ENCODE measurements at places on chromosomes 13 and 19.

- no peak for DNase-seq
Observed at GRCh38 chr19:18425515-18426415, 6.6 kb downstream of the SSBP4 start.

GRCh38 chr13:36353001-36353400 is 6.8 kb upstream of the SPART start:
- DNase-seq: no peak

DNA sequence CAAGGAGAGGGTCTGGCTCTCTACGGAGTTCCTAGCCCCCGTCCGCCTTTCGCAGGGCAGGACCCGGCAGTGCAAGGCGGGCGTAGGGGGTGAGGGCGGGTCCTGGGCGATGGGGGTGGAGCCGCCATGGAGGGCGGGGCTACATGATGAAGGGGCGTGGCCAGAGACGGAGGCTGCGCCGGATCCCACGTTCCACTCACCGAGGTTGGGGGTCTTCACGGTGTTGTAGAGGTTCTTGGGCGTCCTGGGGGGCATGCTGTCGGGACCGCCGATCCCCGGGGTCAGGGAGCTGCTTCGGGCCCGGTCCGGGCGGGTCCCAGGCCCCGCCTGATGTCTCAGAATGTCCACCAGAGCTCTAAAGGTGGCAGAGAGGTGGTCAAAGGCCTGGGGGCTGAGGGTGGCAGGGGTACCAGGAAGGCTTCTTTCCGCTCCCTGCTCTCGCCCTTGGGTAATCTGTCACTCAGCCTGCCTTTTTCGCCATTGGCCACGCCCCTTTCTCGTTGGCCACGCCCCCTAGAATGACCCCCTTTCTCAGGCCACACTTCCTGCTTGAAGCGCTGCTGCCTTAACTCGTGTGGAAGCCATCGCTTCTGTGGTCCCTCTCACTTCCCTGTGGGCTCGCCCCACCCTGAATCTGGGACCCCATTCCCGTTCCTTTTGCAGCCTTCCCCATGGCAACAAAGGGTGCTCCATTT is 2.5 kb downstream of the SHISA7 start:
- DNase-seq: no peak

DNA sequence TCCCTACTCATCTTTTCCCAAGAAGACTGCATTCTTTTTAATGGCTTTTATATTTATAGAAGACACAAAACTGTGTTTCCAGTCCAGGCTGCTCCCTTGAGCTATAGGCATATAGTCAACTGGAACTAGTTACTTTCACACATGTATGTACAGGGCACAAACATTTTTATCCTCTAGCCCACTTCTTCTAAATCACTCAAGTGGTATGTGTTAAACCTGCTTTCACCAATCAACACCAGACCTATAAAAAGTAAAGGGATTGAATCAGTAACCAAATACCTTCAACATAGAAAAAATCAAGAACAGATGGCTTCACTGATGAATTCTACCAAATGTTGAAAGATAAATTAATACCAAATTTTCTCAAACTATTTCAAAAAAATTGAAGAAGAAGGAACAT is 584.2 kb upstream of the SLITRK1 start:
- DNase-seq: no peak

DNA sequence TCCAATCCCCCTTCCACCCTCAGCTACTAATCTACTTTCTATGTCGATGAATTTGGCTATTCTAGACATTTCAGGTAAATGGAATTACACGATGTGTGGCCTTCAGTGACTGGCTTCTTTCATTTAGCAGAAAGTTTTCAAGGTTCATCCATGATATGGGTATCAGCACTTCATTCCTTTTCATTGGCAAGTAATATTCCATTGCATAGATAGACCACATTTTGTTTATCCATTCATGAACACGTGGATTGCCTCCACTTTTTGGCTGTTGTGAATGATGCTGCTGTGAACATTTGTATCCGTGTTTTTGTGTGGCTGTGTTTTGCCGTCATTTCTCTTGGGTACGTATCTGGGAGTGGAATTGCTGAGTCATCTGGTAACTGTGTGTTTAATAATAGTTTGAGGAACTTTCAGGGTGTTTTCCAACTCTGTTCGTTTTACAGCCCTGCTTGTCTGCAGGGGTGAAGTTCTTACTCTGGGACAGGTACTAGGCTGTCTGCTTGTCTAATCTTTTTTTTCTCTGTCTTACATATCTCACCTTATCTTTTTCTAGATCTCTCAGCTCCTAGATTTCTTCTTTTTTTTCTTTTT is 32.5 kb downstream of the MARK4 start:
- DNase-seq: no peak

DNA sequence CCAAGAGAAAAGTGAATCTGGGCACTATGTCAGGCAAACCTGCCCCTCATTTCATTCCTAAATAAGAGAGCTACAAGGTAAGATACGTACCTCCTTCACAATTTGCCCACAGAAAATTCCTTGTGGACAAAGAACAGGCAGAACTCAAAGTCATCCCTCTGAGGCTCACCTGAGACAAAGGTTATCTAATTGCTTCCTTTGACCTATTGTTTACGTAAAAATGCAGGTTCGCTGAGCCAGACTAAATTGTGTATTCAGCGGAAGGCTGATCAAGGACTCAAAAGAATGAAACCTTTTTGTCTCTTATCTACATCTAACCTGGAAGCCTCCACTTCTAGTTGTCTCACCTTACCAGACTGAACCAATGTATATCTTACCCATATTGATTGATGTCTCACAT is 213.3 kb downstream of the POSTN start:
- DNase-seq: no peak

GRCh38 chr13:32136061-32136460 is 104.5 kb downstream of the FRY start:
- DNase-seq: no peak

DNA sequence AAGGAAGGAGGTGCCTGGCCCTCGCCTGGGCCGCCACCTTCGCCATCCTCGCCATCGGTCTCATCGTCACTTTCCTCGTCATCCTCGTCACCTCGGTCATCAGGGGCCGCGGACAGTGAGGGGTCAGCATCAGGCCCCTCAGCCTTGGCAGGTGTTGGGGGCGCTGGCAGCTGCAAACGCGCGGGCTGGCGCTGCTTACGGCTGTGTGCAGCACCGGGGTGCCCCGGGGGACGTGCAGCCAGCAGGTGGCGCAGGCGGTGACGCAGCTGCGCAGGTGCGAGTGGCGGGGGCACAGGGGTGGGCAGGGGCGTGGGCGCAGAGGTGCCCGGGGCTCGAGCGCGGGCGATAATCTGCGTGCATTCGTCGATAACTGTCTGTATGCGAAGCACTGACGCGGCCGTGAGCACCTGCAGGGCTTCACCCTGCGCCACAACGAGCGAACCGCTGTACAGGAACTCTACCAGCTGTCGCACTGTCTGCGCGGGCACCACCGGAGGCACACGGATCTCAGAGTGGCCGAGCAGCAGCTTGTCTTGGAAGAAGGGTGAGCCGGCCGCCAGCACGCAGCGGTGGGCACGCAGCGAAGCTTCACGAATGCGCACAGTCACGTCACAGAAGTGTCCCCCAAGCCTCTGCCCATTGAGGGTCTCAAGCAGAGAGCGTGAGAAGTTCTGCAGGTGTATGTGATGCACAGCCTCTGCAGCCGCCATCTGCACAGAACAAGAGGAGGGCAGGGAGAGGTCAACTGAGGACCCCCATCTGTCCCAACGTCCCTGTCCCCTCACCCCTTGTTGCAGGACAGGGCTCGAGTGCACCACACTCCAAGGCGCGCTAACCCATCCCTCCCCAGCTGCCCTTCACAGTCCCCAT is 2.4 kb downstream of the ZBTB45 start:
- DNase-seq: no peak

GRCh38 chr13:101596803-101597202 is 144.3 kb downstream of the ITGBL1 start:
- no peak for DNase-seq

- no peak for DNase-seq
Observed at GRCh38 chr13:99871249-99871898, 100.2 kb downstream of the ZIC5 start.

DNA sequence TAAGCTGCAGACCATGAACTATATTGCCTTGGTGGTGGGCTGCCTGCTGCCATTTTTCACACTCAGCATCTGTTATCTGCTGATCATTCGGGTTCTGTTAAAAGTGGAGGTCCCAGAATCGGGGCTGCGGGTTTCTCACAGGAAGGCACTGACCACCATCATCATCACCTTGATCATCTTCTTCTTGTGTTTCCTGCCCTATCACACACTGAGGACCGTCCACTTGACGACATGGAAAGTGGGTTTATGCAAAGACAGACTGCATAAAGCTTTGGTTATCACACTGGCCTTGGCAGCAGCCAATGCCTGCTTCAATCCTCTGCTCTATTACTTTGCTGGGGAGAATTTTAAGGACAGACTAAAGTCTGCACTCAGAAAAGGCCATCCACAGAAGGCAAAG is 53.7 kb downstream of the CYSLTR2 start:
- DNase-seq: no peak

DNA sequence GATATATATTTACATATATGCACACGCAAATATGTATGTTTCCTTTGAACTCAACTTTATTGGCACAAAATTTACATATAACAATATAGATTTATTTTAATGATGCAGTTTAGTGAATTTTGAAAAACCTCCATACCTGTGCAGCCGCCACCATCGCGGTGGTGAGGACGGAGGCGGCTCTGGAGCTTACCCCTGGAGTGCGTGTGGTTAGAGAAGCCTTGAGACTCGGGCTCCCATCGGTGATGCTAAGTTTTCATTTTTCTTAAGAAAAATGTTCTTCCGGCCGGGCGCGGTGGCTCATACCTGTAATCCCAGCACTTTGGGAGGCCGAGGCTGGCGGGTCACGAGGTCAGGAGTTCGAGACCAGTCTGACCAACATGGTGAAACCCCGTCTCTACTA is 31.8 kb downstream of the GJA3 start:
- DNase-seq: no peak

DNA sequence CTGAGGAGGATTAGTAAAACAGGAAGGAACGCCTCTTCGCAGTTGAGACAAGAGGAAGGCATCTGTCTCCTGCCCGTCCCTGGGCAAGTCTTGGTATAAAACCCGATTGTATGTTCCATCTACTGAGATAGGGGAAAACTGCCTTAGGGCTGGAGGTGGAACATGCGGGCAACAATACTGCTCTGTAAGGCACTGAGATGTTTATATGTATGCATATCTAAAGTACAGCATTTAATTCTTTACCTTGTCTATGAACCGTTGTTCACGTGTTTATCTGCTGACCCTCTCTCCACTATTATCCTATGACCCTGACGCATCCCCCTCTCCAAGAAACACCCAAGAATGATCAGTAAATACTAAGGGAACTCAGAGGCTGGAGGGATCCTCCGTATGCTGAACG is 722 bp upstream of the TIMM50 start:
- DNase-seq: no peak

- DNase-seq: no peak
Observed at GRCh38 chr13:82740442-82740841, 1141.8 kb downstream of the SLITRK1 start.

GRCh38 chr19:56934438-56935090 is 94.0 kb upstream of the PEG3 start:
- no peak for DNase-seq

GRCh38 chr13:40485611-40486517 is 180.6 kb downstream of the FOXO1 start:
- DNase-seq: no peak

DNA sequence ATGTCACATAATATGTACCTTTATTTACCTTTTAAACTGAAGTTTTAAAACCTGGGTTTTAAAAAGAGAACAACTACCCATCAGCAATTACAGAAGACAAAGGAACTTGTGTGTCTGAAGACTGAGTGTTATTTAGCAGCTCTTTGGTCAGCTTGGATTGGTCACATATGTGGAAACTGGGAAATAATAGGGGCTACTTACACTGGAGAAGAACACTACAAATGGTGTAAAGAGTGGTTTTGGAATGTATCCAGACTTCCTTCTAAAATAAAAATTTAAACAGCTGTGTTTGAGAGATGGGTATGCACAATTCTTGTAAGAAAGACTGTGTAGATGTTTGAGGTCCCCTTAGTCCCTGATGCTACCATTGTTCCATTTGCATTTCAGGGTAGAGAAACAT is 13.3 kb downstream of the TNFRSF19 start:
- no peak for DNase-seq

- DNase-seq: no peak
Observed at GRCh38 chr13:101303521-101303920, 112.8 kb downstream of the NALCN start.

- DNase-seq: no peak
Observed at GRCh38 chr13:44425041-44425814, 51.6 kb downstream of the SERP2 start.

GRCh38 chr13:98280176-98280510 is 103.1 kb upstream of the RNF113B start:
- DNase-seq: no peak

GRCh38 chr19:7742575-7742974 is 4.8 kb downstream of the CD209 start:
- DNase-seq: no peak

GRCh38 chr13:112171570-112171965 is 104.6 kb downstream of the SOX1 start:
- no peak for DNase-seq

GRCh38 chr19:34269489-34269888 is 15.1 kb downstream of the GARRE1 start:
- DNase-seq: no peak

GRCh38 chr13:76222511-76222910 is 586.4 kb downstream of the LMO7 start:
- DNase-seq: no peak

GRCh38 chr19:5075597-5075996 is 106.7 kb downstream of the KDM4B start:
- no peak for DNase-seq

DNA sequence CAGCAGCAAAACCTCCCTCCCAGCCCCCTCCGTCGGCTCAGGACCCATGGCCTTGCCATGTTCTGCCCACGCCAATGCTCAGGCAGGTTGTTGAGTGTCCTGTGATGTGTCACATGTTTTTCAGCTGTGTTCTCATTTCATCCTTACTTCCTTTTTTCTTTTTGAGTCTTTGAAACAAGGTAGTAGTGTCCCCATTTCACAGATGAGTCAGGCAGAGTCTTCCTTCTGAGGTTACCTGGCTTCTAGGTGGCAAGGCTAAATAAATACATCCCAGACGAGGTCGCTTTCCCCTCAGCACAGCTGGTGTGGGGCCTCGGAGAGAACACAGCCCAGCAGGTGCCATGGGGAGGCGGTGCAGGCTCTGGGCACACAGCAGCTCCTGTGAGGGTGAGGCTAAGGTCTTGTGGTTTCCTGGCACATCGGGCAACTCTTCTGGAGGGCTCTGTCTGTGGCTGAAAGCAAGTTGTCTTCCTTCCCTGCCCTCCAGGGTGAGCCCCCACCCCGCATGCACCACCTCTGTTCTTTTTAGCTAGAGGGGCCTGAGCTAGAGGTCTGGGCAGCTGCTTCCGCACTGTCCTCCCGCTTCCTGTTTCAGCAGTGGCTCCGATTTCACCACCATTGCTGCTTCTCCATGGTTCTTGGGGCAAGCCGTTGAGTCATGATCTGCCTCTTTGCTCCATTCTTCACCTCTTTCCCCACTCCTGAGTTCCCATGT is 15.1 kb downstream of the PRAM1 start:
- DNase-seq: no peak

- no peak for DNase-seq
Observed at GRCh38 chr19:15427991-15428471, 9.2 kb upstream of the AKAP8L start.
